ENCODE measurements at places on chromosomes 3 and 15. TPM values are rescaled to one million over a fixed set of nuclear protein-coding genes. Genes with fewer than 3 reads are reported as not detected.
A peak's percentile ranks its signal among the peaks of the same experiment; 100 is the strongest.

- H3K27me3 ChIP-seq, result no peaks in the 10 kb centered on the region
- no peak overlapping the region for H3K27ac ChIP-seq
- no peak overlapping the region for H3K4me3 ChIP-seq
- no peak for DNase-seq
Observed at GRCh38 chr3:152620395-152620794, 214.5 kb upstream of the P2RY1 start.

GRCh38 chr3:21484057-21484827 lies 266.8 kb downstream of the ZNF385D start:
- no peaks in the 10 kb centered on the region for H3K36me3 ChIP-seq
- no peaks in the 10 kb centered on the region for H3K4me1 ChIP-seq
- H3K27ac ChIP-seq, result no peak overlapping the region
- no peak for DNase-seq
- no peaks in the 10 kb centered on the region for H3K27me3 ChIP-seq
- H3K4me3 ChIP-seq, result no peak overlapping the region

GRCh38 chr3:39388741-39389248 lies 5.6 kb downstream of the SLC25A38 start:
- peak overlapping the region; percentile 82 for H3K27ac ChIP-seq
- H3K36me3 ChIP-seq, result peaks cover 6% of the 10 kb centered on the region
- DNase-seq, result peak; percentile 56
- no peak overlapping the region for H3K4me3 ChIP-seq
- peaks cover 68% of the 10 kb centered on the region for H3K4me1 ChIP-seq

GRCh38 chr3:133833880-133834620 lies 28.4 kb downstream of the SRPRB start:
- H3K27ac ChIP-seq, result no peak overlapping the region
- no peaks in the 10 kb centered on the region for H3K4me1 ChIP-seq
- no peaks in the 10 kb centered on the region for H3K27me3 ChIP-seq
- no peak for DNase-seq
- no peaks in the 10 kb centered on the region for H3K36me3 ChIP-seq

GRCh38 chr15:26888761-26889160 lies 21.9 kb downstream of the GABRA5 start:
- no peak overlapping the region for H3K27ac ChIP-seq
- H3K4me3 ChIP-seq, result no peak overlapping the region
- H3K36me3 ChIP-seq, result no peaks in the 10 kb centered on the region

GRCh38 chr3:114764056-114764492 lies 383.0 kb downstream of the ZBTB20 start:
- no peak for DNase-seq
- H3K4me3 ChIP-seq, result no peak overlapping the region
- no peaks in the 10 kb centered on the region for H3K4me1 ChIP-seq
- peaks cover 1% of the 10 kb centered on the region for H3K36me3 ChIP-seq
- H3K27me3 ChIP-seq, result no peaks in the 10 kb centered on the region

The XCR1 gene
- total RNA-seq, result not detected

The GABRR3 gene
- total RNA-seq, result not detected

The LCTL gene
- not detected for total RNA-seq

The CCNDBP1 gene
- total RNA-seq, result 116 TPM
